AG09309 (cell line): ENCODE measurements at places on chromosomes 13 and 19.

- DNase-seq = no peak
Observed at GRCh38 chr13:99313501-99313900, 6.3 kb upstream of the GPR183 start.

DNA sequence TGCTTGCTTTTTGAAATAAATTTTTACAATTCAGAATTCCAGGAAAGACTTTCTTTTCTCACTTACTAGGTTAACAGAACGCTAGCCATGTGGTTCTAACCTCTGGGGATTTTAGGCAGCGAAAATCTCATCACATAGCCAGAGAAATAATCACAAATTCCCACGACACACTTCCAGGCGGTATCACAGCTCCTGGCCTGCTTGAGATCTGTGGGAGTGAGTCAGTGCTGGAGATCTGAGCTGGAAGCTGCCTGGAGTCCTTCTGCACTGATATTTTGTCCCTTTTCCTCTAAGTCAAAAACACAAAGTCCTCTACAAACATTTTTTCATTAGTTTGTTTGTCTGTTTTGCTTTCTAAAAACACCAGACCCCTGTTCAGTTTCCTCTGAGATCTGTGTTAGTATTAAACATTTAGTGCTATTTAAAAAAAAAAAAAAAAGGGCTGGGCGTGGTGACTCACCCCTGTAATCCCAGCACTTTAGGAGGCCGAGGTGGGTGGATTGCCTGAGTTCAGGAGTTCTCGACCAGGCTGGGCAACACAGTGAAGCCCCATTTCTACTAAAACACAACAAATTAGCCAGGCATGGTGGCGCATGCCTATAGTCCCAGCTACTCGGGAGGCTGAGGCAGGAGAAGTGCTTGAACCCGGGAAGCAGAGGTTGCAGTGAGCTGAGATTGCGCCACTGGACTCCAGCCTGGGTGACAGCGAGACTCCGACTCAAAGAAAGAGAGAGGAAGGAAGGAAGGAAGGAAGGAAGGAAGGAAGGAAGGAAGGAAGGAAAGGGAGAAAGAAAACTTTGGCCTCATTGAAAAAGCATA lies 12.2 kb upstream of the UBE2L5 start:
- no peak for DNase-seq

DNA sequence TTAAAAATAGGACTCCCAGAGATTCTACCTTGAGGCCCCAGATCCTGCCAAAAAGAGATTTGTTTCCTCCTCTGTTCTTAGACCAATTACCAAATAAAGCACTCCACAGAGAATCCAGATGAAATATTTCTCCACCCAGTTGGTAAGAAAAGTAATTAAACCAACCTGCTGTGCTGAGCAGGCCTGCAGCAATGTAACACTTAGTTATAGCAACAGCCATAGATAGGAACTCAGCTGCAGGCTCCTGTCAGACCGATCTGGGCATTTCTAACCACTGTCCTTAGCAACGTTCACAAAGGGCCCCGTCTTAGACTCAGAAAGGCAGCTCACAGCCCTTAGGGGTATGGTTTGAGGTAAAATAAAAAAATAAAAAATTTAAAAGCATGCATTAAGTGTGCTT lies 271.1 kb downstream of the KCNRG start:
- no peak for DNase-seq

- DNase-seq = no peak
Observed at GRCh38 chr19:28656644-28657043, 556.3 kb downstream of the UQCRFS1 start.

DNA sequence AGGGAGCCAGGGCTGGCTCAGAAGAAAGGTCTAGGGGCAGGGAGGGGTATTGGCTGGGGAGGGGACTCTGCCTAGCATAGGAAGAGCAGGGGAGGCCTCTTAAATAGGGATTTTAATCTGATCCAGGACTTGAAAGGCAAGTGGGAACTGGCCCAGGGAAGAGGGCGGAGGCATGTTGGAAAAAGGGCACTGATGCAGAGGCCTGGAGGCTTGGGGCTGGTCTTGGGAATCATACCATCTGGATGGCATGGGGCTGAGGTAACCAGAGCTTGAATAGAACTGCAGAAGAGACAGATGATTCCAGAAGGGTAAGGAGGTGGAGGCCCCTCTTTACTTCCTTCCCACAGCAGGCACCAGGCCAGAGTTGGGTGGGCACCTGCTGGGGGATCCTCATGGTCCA lies 29.1 kb downstream of the CERS4 start:
- DNase-seq = no peak

GRCh38 chr13:53001444-53002225 lies 27.0 kb upstream of the OLFM4 start:
- no peak for DNase-seq

DNA sequence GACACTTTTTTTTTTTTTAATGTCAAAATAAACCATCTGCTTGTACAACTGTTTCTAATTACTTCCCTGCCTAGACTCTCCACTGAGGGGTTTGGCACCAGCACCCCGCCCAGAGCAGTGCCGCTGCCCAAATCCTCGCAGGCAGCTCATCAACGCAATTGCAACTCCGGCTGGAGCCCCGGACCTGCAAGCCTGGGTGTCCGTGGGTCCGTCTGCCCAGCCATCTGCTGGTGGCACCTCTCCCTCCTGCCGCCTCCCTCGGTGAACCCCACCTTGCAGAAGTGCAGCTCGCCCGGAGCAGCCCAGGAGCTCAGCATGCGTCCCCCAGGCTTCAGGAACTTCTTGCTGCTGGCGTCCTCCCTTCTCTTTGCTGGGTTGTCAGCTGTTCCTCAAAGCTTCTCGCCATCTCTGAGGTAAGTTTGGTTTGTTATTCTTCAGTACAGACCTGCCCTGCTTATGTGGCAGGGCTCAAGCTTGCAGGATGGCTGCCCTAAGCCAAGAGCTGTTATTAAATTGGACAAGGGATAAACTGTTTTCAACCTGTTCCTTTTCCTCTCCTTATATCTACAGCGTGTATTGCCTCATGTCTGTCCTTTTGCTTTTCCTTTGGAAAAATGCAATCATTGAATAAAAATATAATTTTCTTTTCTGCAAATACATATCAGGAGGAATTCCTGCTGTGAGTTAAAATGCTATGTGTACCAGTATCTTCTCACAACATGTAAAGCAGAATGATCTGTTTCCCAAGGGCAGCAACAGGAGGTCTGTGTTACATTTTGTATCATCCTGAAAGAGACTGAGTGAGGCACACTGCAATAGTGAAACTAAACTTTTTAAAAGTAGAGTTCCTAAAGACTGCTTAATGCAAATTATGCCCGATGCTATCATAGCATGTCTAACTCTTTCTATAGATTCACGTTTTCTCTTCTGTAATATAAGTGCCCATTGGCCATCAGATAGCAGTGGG lies at the start of gene ITGBL1:
Gene ITGBL1 (plus strand): TSS at position 157 of the 967 bp plus-strand sequence. CDS start 159 bp downstream, at position 316.
- no peak for DNase-seq

DNA sequence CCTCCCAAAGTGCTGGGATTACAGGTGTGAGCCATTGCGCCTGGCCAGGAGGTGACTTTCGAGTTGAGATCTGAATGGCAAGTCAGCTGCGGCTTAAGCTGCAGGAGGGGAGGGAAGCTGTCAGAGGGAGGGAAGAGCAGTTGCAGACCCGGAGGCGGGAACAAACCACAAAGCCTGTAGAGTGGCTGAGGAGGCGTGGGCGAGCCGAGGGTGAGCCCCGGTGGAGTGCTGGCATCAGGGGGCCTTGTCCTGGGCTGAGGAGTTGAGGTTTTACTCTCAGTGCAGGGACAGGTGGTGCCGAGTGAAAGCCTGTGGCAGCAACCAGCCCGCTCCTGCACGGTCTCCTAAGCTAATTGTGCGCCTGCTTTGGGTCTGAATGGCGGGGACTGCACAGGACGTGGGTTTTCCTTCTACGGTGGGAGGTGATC lies 24.2 kb downstream of the PPP1R37 start:
- DNase-seq = no peak

- no peak for DNase-seq
Observed at GRCh38 chr19:51138549-51138979, 3.5 kb upstream of the SIGLEC7 start.

DNA sequence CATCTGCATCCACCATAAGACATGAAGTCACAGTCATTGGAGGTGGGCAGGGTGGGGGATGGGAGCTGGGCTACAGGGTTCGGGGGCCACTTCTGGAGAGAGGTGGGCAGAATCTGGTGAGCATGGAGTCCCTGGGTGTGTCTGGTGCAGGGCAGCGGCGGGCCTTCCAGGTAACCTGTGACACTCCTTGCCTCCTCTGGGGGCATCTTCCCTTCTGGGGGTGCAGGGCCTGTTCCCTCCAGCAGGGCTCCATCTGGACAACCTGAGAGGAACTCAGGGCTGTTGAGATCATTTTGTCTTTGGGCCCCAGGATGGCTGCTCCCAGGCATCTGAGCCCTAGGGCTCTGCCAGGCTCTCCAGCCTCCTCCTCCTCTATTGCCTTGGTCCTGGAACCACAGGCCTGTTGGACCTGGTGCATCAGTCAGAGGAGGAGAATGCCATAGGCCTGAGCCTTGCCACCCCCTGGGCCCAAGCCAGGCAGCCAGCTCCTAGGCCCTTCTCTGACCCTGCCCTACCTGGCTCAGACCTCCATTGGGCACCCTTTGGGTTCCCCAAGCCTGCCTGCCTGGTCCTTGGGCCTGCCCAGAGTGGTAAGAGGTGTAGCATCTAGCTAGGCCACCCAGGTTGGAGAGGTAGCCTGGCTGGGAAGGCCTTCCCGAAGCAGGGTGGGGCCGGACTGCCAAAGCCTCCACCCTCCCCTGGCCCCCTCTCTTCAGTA lies 13.4 kb downstream of the LYL1 start:
- DNase-seq = no peak

- no peak for DNase-seq
Observed at GRCh38 chr13:58085819-58086218, 454.3 kb downstream of the PCDH17 start.

DNA sequence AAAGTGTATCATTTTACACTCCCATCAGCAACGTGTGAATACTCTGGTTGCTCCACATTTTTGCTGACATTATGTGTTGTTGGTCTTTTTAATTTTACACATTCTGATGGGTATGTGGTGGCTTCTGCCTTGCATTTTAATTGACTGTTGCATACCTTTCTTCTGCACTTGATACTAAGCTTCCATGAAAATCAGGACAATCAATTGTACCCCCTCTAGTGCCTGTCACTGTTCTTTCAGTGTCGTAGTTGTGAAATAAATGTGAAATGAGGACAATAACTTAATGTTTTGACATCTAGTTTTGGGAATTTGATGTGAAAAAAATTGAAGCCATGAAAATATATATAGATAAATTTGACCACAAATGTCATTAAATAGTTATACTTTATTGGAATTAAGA lies 6.7 kb downstream of the IFT88 start:
- no peak for DNase-seq

DNA sequence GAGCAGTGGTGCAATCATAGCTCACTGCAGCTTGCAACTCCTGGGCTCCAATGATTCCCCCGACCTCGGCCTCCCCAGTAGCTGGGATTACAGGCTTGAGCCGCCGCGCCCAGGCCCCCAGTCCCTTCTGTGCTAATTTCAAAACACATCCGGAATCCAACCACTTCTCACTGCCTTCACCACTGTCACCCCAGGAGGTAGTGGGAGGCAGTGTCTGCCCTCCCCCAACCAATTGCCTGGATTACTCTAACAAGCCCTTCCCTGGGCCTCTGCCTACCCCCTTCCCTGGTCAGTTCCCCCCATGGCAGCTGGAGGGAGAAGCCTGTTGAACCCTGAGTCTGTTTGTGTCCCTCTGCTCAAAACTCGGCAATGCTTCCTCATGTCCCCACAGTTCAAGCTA lies 2.3 kb downstream of the PRAM1 start:
- DNase-seq = no peak

GRCh38 chr13:67630640-67631039 lies 400.5 kb upstream of the PCDH9 start:
- DNase-seq = no peak

GRCh38 chr13:98761126-98761985 lies 8.9 kb upstream of the SLC15A1 start:
- peak; percentile 45 for DNase-seq

GRCh38 chr13:47213047-47213446 lies 316.2 kb upstream of the HTR2A start:
- no peak for DNase-seq

GRCh38 chr13:38264363-38265131 lies 85.1 kb upstream of the UFM1 start:
- DNase-seq = no peak
